ENCODE measurements at places on chromosomes 5 and 9.

GRCh38 chr5:150068071-150068470 lies 18.3 kb downstream of the CSF1R start:
- DNase-seq: no peak

GRCh38 chr5:151126199-151126645 lies 31.4 kb downstream of the ANXA6 start:
- DNase-seq: peak; percentile 12

- no peak for DNase-seq
These were observed 198.6 kb upstream of the HMHB1 start for GRCh38 chr5:143613329-143613728.

GRCh38 chr9:122661416-122661815 lies at the start of gene OR1L1:
TSS of gene OR1L1 (plus strand) at chr9:122661716. CDS start at chr9:122661716, 0 bp downstream.
- no peak for DNase-seq

- DNase-seq: no peak
These were observed 98.2 kb upstream of the PRR16 start for GRCh38 chr5:120365656-120366446.

Data from HS-27A (cell line).